ENCODE measurements at places on chromosomes 2 and 18.

DNA sequence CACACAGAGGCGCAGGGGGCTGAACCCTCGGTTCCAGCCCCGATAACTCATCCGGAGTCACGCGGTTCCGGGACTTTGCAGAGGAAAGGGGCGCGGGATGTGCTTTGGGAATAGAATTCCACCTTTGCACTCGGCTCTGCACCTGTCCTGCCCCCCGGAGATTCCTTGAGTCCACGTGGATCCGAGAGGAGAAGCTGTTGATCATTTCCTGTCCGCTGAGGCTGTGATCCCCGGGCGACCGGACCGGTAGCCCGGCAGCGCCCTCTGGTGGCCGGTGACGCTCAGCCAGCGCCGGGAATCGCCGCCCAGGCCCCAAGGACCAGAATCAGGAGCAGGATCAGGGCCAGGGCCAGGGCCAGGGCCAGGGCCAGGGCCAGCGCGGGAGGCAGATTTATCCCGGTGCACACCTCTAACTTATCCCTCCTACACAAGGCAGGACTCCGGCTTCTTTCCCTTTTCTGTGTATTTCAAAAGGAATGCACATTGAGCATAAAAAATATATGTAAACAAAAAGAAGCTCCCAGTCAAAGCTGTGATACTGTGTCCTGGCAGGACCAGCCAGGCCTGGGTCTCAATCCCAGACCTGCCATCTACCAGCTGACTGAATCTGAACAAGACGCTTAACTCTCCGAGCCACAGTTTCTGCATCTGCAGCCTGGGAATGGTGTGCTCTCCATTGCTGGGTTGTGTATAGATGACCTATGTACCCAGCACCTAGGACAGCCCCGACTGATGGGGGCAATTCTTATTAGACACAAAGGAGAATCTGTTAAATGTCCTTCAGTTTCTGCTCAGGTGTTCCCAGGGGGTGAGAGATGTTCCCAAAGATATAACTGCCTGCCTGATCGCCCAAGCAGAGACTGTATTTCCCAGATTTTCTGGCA, 8.5 kb upstream of the SPATA3 start:
- DNase-seq, result peak; percentile 92

DNA sequence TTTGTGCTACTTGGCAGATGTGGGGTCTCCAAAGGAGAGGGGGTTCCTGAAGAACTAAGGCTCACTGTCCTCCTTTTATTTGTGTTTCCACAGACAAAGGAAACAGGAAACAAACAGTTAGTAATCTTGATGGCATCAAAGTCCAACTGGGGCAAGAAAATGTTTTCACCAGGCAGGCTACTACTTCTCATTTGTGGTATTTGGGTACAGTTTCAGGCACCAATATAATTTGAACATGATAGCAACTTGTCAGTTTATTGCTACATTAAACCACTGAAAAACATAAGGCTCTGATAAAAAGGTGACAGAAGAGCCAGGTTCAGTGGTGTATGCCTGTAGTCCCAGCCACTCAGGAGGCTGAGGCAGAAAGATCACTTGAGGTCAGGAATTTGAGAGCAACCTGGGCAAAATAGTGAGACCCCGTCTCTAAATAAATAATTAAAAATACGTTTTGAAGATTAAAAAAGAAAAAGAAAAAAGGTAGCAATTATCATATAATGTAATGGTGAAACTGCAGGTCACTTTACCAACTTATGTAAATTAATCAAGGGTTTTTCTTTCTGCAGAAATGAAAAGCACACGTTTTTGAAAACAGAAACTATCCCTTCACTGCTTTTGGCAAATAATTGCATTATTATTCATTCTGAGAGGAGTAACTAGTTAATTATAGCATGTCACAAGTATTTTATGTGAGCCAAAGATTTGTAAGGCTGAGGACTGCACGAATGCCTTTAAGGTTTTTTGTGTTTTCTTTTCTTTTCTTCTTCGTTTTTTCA, 157.5 kb upstream of the CAVIN2 start:
- peak; percentile 16 for DNase-seq

DNA sequence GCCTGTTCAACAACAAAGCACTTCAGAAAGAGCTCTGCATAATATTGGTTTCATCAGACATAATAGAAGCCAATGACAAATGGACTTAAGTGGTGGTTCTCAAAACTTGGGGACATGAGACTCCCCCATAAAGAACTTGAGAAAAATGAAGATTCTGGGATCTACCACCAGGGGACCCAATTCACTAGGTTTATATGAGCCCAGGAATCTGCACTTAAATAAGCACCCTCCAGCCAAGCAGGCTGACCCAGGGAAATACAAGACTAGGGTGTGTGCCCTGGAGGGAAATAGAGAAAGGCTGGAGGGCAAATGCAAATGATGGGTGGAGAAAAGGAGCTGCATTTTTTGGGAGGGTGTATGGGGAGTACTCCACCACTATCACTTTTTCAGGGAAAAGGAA, 52.5 kb downstream of the SATB2 start:
- DNase-seq, result no peak

GRCh38 chr2:30433541-30434299, 13.3 kb upstream of the LCLAT1 start:
- no peak for DNase-seq

Measured in GM10248 (cell line).